ENCODE measurements at places on chromosomes 3 and 15.

- no peak for DNase-seq
These were observed 357 bp upstream of the MAN2C1 start for GRCh38 chr15:75368689-75369239.

- no peak for DNase-seq
These were observed 654.4 kb upstream of the ADAMTS9 start for GRCh38 chr3:65342084-65342683.

DNA sequence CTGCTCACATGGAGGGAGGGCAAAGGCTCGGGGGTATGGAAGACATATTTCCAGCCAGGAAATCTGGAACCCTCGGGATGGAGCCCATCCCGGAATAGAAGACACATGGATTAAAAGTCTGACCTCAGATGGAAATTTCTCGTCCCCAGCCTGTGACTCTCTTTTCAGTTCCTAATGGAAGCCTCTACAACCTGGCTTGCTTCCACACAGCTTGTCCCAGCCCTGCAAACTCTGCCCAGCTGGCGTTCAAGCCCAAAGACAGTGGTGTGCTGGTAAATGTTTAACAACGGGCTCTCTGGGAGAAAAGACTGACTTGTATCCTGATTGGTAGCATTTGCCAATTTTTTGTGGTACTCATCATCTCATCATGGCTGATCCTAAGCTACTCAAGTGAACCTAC lies 35.6 kb upstream of the TLE3 start:
- DNase-seq, result no peak

GRCh38 chr3:13552857-13553652 lies 4.1 kb downstream of the FBLN2 start:
- DNase-seq, result no peak

DNA sequence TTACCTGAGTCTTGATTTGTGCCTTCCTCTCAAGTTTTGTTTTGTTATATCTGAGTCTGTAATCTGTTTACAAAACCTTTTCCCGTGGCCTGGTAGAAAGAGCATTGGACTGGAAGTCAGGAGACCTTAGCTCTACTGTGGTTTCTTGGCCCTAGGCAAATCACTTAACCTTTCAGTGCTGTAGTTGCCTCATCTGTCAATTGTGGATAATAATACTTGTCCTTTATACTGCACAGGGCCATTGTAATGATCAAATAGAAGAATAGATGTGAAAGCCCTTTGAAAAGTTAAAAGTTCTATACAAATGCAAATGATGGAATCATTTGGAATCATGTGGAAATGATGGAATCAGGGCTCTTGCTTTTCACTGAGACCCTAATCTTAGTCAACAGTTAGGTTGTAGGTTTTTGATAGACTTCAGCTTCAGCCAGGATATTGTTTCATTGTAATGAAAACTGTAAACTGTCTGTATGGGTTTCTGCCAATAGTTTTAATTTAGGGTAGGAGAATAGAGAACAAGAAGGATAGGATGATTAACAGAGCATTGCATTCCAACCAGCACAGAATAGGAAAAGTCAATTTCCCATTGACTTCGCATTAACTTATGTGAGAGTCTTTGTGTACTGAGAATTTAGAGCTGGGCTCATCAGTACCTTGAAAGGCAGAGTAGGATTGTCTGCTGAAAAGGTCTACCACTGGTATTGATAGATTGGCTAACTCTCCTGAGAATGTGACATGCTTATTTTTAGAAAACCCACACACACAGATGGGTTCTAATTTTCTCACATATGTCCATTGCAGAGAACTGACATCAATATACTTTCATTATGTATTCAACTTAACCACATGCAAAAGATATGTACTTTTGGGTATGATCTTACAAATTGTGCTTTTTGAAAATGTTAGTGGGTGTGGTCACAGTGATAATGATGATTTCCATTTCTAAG lies 21.8 kb downstream of the MAP2K5 start:
- DNase-seq, result no peak

DNA sequence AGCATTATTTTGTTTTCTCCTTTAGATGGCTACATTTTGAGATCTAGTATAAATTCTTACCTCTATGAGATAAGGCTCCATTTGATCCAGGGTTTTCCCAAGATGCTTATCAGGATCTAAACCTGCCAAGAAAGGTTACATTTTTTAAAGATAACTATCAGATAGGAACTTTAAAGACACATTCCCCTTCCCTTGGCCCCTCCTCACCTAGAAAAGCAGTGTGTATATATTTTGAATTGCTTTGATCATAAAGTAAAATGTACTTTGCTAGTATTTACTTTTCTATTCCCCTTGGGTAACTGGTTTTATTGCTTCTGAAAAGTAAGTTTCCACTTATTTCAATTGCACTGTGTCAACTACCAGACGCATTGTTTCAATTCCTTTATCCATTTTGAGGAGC lies 135.2 kb downstream of the DPH6 start:
- DNase-seq, result no peak

GRCh38 chr3:51734572-51734907 lies 27.7 kb downstream of the GRM2 start:
- DNase-seq, result no peak

GRCh38 chr3:45932112-45932511 lies 11.2 kb upstream of the CXCR6 start:
- no peak for DNase-seq

DNA sequence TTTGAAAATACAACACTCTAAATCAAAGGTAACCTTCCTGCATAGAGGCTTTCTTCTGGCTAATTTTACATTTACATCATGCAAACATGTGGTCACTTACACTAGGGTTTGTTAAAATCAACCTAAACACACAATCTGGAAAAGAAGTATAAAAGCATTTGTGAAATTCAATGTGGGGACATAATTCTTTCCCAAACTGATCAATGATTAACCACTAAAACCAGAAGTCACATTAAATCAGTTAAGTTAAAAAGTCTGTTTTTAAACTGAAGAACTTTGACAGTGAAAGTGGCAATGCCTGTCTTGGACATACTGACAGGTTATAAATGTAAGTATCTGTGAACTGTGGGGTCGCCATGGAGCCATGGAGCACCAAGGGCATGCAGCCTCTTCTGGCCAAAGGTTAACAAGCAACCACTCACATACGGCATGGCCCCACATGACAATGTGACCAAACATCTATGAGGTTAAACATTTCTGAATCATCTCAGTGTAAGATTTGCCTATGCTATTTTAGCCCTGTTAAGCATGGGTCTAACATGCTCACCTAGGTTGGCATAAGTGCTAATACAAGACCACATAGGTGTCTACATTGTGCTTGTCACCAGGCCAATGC lies 278.2 kb downstream of the CTNNB1 start:
- DNase-seq, result no peak

- DNase-seq, result no peak
These were observed 66.9 kb downstream of the RNF13 start for GRCh38 chr3:149879872-149880271.
